ENCODE measurements at places on chromosomes 1 and 21. TPM values are rescaled to one million over a fixed set of nuclear protein-coding genes. Genes with fewer than 3 reads are reported as not detected.

Gene ITGB2
- 252 TPM for total RNA-seq

DNA sequence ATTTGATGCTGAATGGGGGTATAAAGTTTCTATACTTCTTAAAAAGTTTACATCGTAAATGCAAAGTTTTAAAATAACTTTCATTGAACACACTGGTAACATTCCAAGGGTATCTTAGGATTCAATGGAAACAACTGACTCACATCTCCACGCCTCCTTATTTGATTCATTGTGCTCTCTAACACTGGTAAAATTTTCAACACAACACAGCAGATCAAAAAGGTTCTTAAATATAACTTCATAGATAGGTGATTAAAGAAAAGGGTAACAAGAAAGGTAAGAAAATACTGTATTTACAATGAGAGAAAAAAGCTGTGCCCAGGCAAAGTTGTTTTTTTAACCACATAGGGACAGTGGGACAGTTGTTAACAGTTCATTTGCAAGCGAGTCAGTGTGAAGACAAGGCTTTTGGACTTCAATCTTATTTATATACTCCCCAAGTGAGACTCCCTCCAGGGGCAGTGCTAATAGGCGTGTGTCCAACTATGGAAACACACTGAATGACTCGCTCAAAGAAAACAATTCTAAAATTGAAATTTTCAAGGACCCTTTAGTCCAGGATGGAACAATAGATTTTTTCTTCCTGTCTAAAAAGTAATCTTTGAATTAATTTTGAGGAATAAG lies 140.5 kb downstream of the TIAM1 start:
- DNase-seq, result no peak

DNA sequence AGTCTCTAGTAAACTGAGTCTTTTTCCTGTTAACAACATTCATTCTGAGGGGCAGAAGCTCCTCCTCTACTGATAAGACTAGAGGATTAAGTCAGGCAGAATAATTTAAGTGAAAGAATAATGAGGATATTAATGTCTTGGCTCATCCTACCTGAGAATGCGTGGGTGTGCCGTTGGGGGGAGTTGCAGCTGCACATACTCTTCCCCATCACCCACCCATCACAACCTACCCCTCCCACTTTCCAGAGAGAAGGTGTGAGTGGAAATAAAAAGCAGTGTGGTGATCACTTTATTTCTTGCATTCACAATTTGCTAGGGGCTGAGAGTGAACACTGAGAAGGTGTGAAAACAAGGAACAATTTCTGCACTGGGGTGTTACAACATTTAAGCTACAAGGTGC lies 146.8 kb upstream of the MAGI3 start:
- no peak for DNase-seq

- no peak for DNase-seq
These were observed 712.3 kb downstream of the PTPRU start for GRCh38 chr1:29948581-29948980.

DNA sequence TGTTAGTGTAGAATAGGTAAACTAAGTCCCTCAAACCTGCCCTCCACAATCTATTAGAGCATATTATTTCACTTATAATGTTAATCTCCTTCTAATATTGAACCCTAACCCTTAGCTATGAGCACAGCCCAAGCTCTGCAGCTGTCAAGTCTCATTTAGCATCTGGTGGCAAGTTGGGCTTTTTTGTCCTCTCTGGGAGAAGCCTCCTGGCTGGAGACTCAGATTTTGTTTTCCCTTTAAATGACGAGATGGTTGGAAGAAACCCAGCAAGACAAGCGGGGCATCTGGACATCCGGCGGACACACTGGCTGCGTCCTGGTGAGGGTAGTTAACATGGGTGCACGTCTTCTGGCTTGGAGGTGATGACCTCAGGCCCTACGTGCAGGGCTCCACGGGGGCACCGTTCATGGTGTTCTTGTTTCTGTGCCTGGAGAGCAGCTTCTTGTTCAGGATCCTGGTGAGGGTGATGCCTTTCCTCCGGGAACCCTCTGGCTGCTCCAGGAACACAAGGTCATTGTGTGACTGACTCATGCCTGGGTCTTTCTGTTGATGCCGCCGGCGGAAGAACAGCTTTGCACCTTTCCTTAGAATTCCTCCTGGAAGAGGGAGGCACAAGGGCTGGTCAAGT lies 9.7 kb upstream of the PRDM15 start:
- no peak for DNase-seq

- DNase-seq, result no peak
These were observed 26.2 kb upstream of the SNX27 start for GRCh38 chr1:151585622-151586021.
